ENCODE measurements at places on chromosomes 11 and 22.

- no peak for DNase-seq
Measured at GRCh38 chr11:125215976-125216375, 51.4 kb downstream of the PKNOX2 start.

DNA sequence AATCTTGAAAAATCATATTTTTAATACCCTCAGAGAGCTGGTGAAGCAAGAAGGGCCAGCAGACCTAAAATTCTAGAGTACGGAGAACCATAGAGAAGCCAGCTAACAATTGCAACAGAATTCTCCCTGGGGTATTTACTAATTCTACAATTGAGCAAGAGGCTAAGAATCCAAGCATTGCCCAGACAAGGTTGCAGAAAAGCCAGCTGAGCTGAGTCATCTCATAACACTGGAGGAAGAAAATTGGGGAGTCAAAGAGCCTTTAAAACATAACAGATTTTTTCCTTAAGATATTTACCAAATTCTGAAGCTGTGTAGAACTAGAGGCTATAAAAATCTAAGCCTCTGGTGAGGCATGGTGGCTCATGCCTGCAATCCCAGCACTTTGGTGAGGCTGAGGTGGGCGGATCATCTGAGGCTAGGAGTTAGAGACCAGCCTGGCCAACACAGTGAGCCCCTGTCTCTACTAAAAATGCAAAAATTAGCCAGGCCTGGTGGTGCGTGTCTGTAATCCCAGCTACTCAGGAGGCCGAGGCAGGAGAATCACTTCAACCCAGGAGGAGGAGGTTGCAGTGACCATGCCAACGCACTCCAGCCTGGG is 13.6 kb upstream of the TMEM216 start:
- peak; percentile 97 for DNase-seq

- no peak for DNase-seq
Measured at GRCh38 chr11:34252651-34253050, 105.2 kb downstream of the ABTB2 start.

DNA sequence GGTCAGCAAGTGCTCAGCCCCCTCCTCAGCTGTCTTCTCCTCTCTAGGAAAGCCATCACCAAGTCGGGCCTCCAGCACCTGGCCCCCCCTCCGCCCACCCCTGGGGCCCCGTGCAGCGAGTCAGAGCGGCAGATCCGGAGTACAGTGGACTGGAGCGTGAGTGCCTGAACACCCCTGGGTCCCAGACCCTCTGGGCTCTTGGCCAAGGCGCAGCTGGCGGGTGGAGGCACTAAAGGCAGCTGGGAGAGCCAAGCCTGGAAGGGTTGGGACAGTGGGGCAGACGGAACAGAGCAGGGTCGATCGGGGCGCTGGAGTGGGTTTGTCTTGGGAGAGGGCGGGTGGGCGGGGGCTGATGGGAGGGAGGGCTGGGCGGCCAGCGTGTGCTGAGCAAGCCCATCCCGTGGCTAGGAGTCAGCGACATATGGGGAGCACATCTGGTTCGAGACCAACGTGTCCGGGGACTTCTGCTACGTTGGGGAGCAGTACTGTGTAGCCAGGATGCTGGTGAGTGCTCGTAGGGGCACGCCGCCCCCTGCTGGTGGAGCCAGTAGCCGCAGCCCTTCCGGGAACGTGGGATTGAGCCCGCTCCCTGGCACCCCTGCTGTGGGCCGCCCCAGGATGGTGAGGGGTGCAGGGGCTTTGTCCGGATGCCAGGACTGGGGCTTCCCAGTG is 14.1 kb upstream of the MDK start:
- DNase-seq, result no peak

GRCh38 chr11:13261591-13262061 is 16.0 kb upstream of the BMAL1 start:
- peak; percentile 66 for DNase-seq

DNA sequence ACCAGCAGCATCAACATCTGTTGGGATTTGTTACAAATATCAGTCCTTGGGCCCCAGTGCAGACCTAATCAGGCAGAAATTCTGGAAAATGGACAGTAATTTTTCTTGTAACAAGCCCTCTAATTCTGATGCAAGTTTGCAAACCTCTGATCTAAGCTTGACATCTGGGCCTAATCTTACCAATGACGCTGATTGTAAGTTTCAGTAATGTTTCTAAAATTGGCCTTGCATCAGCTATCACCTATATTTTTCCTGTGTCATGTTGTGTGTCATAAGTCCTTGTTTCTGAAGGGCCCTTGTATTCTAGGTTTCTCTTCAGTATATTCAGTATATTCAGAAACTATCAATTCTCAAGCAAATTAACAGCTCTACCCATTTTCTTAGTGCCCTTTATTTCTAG is 36.4 kb downstream of the ZNF215 start:
- DNase-seq, result no peak

GRCh38 chr11:110019675-110020074 is 73.5 kb upstream of the ZC3H12C start:
- no peak for DNase-seq

DNA sequence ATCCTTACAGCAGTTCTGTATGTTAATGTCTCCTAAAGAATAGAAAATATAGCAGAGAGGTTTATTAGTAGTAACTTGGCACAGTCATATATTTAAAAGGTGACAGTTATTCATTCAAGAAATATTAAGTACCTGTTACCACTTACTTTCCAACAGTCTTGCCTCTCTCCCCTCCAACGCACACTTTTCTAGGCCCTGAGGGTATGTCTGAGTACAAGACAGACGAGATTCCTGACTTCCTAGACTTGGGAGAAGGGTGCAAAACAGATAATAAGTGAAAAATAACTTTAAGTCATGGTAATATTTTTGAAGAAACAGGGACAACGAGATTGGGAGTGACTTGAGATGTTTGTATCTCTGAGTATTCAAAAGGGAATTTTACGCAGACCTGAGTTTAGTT is 1.6 kb downstream of the EIF3L start:
- no peak for DNase-seq

GRCh38 chr11:68686486-68686885 is 2.1 kb downstream of the GAL start:
- no peak for DNase-seq

GRCh38 chr22:21992593-21993237 is 10.1 kb upstream of the TOP3B start:
- no peak for DNase-seq

- DNase-seq, result peak; percentile 80
Measured at GRCh38 chr11:128725630-128726319, 31.9 kb downstream of the FLI1 start.

DNA sequence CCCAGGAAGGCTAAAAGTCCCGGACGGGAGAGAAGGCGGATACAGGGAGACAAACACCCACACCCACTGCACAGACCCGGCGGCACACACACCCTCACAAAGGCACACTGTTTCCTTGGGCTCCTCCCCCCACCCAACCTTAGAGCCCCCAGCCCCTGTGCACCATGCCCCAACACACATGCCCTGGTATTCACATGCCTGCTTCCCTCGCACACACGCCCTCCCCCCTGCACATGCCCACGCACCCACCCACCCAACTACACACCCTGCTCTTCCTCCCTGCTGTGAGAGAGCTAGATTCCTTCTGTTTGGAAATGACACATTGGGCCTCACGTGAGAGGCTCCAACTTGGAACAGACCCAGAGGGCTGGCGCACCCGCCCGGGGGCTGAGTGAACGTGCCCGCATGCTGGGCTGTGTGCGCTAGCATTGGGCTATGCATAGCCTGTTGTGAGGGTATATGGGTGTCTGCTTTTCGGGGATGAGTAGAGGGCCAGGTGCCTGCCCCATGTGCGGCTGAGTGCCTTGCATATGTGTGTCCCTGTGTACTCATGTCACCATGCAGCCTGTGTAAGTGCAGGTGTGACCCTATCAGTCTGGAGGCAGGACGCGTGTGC is 518 bp upstream of the CHRM1 start:
- no peak for DNase-seq

- DNase-seq, result no peak
Measured at GRCh38 chr11:132039521-132039920, 669.1 kb downstream of the NTM start.

All from AG09309 (cell line).